A549 treated with AZD2906 at 1 μM for 4 hours (cell line): ENCODE measurements at places on chromosomes 1 and 21. TPM values are rescaled to one million over a fixed set of nuclear protein-coding genes. Genes with fewer than 3 reads are reported as not detected.

C8A gene
- total RNA-seq: not detected in 5 replicates

SPRR2G gene
- not detected in 5 replicates for total RNA-seq

PRELP gene
- 0.01 TPM in 2 of 5 replicates, not detected in the others for total RNA-seq

SHISA4 gene
- total RNA-seq: 12.9 to 19.3 TPM (median 17.4 TPM) in 5 replicates

WDR47 gene
- 6.8 to 9.9 TPM (median 8.4 TPM) in 5 replicates for total RNA-seq

SLC2A5 gene
- total RNA-seq: 0.29 to 0.77 TPM (median 0.67 TPM) in 5 replicates

RGS13 gene
- not detected in 5 replicates for total RNA-seq

OR10J5 gene
- total RNA-seq: not detected in 5 replicates
